CD4-positive, alpha-beta T cell treated with Interleukin-17A for 4 hours (primary cell): ENCODE measurements at places on chromosomes 7 and 10.

GRCh38 chr7:31373337-31374289 lies 33.1 kb upstream of the NEUROD6 start:
- no peak for DNase-seq

DNA sequence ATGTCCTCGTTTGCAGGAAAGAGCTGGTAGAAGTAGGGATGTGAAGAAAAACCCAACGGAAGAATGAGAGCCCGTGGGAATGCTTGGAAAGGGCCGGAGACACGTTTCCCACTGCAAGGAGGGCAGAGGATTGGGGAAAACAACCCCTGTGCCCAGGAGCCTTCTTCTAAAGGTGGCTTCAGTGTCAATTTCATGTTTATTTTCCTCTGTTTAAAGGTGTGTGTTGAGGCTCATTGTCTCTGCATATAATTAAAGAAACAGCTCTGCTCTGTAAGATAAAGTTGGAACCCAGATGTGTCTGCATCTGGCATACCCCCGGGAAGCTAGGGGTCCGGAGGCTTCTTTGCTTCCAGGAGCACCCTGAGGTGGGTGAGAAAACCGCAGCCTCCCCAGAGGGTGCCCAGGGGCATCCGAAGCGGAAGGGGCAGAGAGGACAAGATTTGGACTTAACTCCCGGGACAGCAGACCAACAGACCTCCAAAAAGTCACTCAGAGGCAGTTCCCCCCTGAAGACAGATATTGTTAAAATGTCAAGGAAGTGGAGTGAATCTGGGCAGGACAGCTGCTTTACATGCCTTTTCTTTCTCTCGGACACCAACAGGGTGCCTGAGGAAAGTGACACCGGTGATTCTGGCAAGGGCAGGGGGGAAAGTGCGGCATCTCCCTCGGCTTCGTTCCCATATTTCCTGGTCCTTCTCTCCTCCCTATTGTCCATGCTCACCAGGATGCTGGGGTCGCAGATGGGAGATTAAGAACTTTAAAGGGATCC lies 8.6 kb upstream of the GATA3 start:
- peak; percentile 13 for DNase-seq

- no peak for DNase-seq
Observed at GRCh38 chr10:48296576-48297098, 9.8 kb upstream of the MAPK8 start.

DNA sequence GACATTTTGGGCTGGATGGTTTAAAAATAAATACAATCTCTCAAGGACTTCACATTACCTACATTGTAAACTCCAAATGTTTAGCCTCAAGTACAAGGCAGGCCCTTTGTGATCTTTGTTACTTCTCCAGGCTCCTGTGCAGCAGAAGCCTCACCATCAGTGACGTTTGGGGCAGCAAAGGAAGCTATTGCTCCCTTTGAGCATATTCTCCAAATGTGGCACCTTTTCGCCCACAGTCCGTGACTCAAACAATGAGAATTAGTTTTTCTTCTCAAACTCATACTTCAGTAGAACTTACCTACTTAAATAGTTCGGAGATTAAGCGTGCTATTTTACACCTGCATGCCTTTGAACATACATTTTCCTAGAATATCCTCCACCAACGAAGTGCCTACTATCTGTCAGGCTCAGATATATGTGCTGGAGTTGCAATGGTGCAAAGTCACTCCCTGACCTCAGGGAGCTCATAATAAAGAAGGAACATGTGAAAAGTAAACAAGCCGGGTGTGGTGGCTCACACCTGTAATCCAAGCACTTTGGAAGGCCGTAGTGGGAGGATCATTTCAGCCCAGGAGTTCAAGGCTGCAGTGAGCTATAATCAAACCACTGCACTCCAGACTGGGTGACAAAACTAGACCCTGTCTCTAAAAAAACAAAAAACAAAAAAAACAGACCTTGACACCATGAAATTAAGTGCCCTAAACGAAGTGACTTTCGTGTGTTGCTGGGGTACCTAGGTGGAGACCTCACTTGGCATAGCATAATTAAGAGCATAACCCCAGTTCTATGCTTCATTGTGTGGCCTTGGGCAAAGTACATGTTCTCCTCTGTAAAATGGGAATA lies 1.2 kb upstream of the ABCF2 start:
- DNase-seq = no peak

DNA sequence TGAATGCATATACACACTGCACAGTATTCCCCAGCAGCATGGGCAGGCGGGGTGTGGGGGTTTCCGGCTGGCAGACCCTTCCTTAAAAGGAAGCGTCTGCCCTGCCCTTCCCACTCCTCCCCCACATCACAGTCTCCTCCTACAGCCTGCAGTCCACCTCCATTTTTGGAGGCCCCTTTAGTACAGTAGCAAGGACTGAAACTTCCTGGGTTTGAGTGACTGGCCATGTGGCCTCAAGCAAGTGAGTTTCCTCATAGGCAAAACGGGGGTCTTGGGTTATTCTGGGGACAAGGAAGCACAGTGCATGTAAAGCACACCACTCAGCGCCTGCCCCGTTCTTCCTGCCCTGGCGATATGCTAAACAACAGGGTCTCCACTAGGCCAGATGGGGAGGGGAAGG lies 62.1 kb upstream of the COL13A1 start:
- no peak for DNase-seq

GRCh38 chr7:102817616-102818573 lies 69.1 kb downstream of the FAM185A start:
- no peak for DNase-seq

- no peak for DNase-seq
Observed at GRCh38 chr10:116925056-116925455, 75.8 kb downstream of the ENO4 start.

DNA sequence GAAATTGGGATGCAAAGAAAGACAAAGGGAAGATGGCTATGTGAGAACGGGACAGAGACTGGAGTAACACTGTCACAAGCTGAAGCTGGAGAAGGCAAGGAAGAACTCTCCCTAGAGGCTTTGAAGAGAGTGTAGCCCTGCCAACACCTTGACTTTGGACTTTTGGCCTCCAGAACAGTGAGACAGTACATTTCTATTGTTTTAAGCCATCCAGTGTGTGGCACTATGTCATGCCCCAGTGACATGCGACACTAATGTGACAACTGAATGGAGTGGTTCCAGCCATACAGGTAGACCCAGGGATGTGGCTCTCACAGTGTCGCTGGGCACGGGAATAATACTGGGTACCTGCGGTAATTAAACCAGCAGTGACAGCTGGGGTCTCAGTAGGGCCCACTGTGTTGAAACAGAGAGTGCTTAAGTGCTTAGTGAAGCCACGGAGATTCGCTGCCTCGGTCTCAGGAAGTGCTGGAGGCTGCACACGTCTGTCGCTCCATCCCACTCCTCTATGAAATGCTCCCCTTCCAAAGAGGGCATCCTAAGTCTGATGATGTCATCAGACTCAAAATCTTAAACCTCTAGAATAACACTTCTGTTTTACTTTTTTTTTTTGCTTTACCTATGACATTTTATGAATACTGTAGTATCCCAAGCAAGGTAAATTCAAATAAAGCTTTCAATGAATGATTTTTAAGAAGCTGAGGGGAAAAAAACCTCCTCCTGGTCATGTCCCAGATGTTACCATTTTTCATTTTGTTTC lies 154.6 kb upstream of the RHEB start:
- DNase-seq = no peak

DNA sequence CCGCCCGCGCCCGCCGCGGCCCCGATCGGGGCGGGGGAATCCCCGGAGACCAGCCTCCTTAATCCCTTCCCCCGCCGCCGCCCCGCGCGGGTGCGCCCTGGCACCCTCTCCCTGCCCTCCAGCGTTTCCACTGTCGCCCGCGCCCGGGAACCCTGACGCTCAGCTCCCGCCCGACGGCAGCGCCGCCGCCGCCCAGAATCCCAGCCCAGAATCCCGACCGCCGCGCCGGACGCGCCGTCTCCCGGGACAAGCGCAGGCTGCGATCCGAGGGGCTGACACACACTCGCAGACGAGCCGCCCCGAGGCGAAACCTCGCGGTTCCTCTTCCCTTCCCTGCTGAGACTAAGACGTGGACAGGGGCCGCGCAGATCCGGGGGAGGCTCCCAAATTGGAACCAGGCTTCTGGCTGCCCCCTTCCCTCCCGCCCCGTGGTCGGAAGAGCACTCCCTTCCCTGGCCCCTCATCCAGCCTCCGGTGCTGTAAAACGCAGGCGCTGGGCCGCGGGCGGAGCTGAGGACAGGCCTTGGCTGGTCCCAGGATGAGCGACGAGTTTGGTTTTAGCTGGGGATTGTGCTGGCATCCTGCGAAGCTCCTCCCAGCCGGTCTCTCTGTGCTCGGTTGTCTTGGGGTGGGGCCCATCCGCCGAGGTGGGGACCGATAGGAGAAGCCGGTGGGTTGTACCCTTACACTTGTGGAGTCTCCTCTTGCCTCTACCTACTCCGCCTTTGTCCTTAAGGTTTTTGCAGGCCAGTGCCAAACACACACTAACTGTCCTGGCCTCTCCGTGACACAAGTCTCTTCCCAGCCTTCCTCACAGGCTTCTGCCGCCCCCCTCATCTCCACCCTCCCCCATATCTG lies 1.1 kb downstream of the MARVELD1 start:
- DNase-seq = no peak

- DNase-seq = no peak
Observed at GRCh38 chr7:124351950-124352349, 319.1 kb upstream of the TMEM229A start.

DNA sequence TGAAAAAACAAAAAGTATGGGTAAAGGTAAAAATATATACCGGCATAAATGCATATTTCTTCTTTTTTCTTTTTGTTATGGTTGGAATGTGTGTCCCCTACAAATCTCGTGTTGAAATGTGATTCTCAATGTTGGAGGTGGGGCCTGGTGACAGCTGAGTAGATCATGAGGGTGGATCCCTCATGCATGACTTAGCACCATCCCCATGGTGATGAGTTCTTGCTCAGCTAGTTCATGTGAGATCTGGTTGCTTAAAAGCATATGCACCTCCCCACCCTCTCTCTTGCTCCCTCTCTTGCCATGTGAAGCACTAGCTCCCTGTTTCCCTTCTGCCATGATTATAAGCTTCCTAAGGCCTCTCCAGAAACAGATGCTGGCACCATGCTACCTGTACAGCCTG lies 93.3 kb downstream of the HYCC1 start:
- no peak for DNase-seq

DNA sequence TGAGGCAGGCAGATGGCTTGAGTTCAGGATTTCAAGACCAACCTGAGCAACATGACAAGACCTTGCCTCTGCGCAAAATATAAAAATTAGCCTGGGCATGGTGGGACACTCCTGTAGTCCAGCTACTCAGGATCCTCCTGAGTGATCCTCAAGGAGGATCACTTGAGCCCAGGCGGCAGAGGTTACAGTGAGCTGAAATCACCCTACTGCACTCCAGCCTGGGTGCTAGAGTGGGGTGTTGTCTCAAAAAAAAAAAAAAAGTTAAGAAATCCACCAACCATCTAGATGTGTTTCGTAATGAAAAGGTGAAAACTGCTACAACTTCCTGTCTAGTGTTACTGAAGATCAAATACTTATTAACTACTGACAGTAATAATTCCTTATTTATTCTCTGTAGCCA lies 8.1 kb downstream of the GLCCI1 start:
- no peak for DNase-seq

DNA sequence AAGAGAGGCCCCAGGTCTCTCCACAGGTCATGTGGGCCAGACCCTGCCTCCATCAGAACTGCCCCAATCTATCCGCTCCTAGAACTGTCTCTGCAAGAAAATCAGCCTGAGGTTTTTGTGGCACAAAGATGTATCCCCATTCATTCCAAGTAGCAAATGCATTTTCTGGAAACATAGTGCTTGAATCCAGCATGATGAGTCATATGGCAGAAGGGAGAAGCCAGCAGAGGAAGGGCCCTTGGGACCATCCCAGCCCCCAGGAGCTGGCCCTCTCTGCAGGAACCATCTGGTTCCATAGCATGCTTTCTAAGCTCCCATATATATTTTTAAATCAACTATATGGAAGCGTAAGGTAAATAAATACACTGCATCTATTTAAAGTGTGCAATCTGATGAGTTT lies 563.2 kb downstream of the GALNT17 start:
- DNase-seq = no peak

DNA sequence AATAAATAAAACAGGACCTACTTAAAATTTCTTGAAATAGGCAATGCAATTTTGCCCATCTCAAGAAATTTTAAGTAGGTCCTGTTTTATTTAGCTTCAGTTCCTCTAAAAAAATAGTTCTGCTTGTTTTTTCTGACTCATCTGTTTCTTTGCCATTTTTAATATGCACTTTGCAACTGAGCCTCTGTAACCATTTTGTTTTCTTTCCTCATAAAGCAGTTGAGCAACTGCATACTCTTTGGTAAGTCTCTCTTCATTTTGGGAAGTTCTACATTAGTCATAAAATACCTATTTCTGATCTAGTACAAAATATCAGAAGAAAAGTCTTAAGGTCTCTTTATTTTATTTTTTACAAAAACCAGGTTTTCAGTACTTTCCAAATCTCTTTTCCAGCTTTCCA lies 18.0 kb downstream of the TAS2R40 start:
- no peak for DNase-seq

DNA sequence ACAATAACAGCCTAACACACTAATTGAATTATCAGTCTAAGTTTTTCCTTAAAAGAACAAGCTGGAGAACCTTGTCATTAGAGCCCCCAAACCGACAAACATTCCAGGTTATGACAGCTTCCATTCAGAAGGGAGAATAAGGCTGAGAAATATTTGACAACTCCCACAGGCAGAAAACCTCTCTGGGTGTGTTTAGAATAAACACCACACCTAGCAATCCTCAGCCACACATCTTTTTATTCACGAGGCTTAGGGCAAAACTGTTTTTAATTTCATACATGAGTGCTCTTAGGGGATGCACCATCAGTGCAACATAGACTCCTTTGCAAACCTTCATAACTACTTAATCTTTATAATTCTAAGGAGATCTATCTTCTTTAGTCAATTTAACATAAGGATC lies 24.2 kb downstream of the STN1 start:
- DNase-seq = no peak

- no peak for DNase-seq
Observed at GRCh38 chr7:105060923-105061322, 46.9 kb downstream of the KMT2E start.

GRCh38 chr7:99665312-99666012 lies 14.3 kb downstream of the CYP3A5 start:
- no peak for DNase-seq

DNA sequence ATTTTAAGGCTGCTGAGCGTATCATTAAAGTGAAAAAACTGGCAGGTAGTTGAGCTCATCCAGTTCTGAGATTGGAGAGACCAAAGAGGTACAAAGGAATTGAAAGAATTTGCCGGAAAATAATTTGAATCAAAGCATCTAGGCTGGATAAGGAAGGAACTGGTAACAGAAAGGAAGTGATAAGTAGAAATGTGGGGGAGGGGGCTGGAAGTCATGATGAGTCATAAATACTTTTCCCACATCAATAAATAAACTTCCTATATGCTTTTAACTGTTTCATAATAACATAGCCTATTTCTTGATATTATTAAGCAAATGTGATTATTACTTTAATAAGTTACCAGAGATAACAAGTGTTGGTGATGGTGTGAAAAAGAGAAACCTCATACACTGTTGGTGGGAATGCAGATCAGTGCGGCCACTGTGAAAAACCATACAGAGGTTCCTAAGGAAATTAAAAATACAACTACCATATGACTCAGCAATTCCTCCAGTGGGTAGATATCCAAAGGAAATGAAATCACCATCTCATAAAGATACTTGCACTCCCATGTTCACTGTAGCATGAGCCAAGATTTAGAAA lies 27.0 kb downstream of the ZNF438 start:
- no peak for DNase-seq
